ENCODE measurements at places on chromosomes 13 and 19. TPM values are rescaled to one million over a fixed set of nuclear protein-coding genes. Genes with fewer than 3 reads are reported as not detected.

CYP2A6 gene
- total RNA-seq: not detected

PLK5 gene
- total RNA-seq: not detected

KMT5C gene
- 3.2 TPM for total RNA-seq

SHC2 gene
- 7.6 TPM for total RNA-seq

GPR12 gene
- total RNA-seq: not detected

URAD gene
- not detected for total RNA-seq

SPC24 gene
- total RNA-seq: 31.1 TPM

CAMSAP3 gene
- under 0.01 TPM for total RNA-seq

COL5A3 gene
- total RNA-seq: 0.13 TPM

KLK12 gene
- total RNA-seq: not detected

USHBP1 gene
- 20.9 TPM for total RNA-seq

FCAR gene
- not detected for total RNA-seq

LILRB5 gene
- total RNA-seq: not detected

NLRP4 gene
- not detected for total RNA-seq

ITGBL1 gene
- 9.8 TPM for total RNA-seq

SLC35E1 gene
- 15.7 TPM for total RNA-seq

SACS gene
- total RNA-seq: 35.0 TPM

SBK2 gene
- not detected for total RNA-seq

ZNF285 gene
- 1.8 TPM for total RNA-seq

GJB6 gene
- total RNA-seq: not detected

INSR gene
- total RNA-seq: 65.6 TPM

PDX1 gene
- not detected for total RNA-seq

TGFBR3L gene
- total RNA-seq: 0.26 TPM

SBSN gene
- not detected for total RNA-seq

RGL3 gene
- total RNA-seq: 0.64 TPM

ZNF701 gene
- 9.5 TPM for total RNA-seq

ZNF442 gene
- 1.4 TPM for total RNA-seq

TMEM86B gene
- total RNA-seq: 0.89 TPM

KIR2DL1 gene
- not detected for total RNA-seq

YIPF2 gene
- 86.7 TPM for total RNA-seq

CATSPERD gene
- not detected for total RNA-seq

SLC7A10 gene
- not detected for total RNA-seq

HIF3A gene
- 14.8 TPM for total RNA-seq

SHISA2 gene
- total RNA-seq: 1.8 TPM

ZNF709 gene
- 3.1 TPM for total RNA-seq

NKPD1 gene
- total RNA-seq: 0.13 TPM

CEACAM6 gene
- total RNA-seq: not detected

ZNF8 gene
- total RNA-seq: 4.8 TPM

ZNF439 gene
- 1.1 TPM for total RNA-seq

SIGLEC12 gene
- total RNA-seq: not detected

PSG6 gene
- total RNA-seq: not detected

CAPN12 gene
- total RNA-seq: 0.13 TPM

TUBA3C gene
- not detected for total RNA-seq

ERICH4 gene
- not detected for total RNA-seq

FAM98C gene
- total RNA-seq: 4.6 TPM

TTC9B gene
- not detected for total RNA-seq

KLF16 gene
- 6.7 TPM for total RNA-seq

DIRAS1 gene
- 0.13 TPM for total RNA-seq
